Parietal lobe (tissue), 2 donors: ENCODE measurements at places on chromosomes 5 and 9. TPM values are rescaled to one million over a fixed set of nuclear protein-coding genes. Genes with fewer than 3 reads are reported as not detected.

FLT4 gene
- total RNA-seq, result 3.1 TPM

NUP214 gene
- 46.0 TPM for total RNA-seq

CTNND2 gene
- 136 TPM for total RNA-seq

LRRC19 gene
- under 0.01 TPM for total RNA-seq

PCDHB6 gene
- 5.6 TPM for total RNA-seq

SLC6A19 gene
- total RNA-seq, result not detected

ZBED3 gene
- total RNA-seq, result 4.4 TPM

GPR151 gene
- under 0.01 TPM for total RNA-seq

NR5A1 gene
- total RNA-seq, result not detected

TXNDC8 gene
- not detected for total RNA-seq

PCDHAC1 gene
- 66.4 TPM for total RNA-seq

RMRP gene
- total RNA-seq, result 78,439 TPM

ZDHHC21 gene
- 62.0 TPM for total RNA-seq

MARCHF11 gene
- 1.3 TPM for total RNA-seq
